ENCODE measurements at places on chromosomes 16 and 17. TPM values are rescaled to one million over a fixed set of nuclear protein-coding genes. Genes with fewer than 3 reads are reported as not detected.

The TMC6 gene
- total RNA-seq: 72.2 TPM

The CHTF8 gene
- total RNA-seq: 155 TPM

GRCh38 chr17:2337544-2338314, 428 bp downstream of the SGSM2 start:
- peaks cover 20% of the 10 kb centered on the region for H3K4me1 ChIP-seq
- H3K36me3 ChIP-seq: peaks cover 26% of the 10 kb centered on the region
- H3K27me3 ChIP-seq: no peaks in the 10 kb centered on the region
- H3K4me3 ChIP-seq: peak overlapping the region; percentile 95
- DNase-seq: peak; percentile 77
- no peak overlapping the region for H3K27ac ChIP-seq

- peaks cover 37% of the 10 kb centered on the region for H3K4me1 ChIP-seq
- H3K4me3 ChIP-seq: peak overlapping the region; percentile 11
- DNase-seq: peak; percentile 85
- H3K36me3 ChIP-seq: no peaks in the 10 kb centered on the region
These were observed 113.4 kb downstream of the ENGASE start for GRCh38 chr17:79188048-79188447.

GRCh38 chr16:74094514-74094913, 202.1 kb upstream of the PSMD7 start:
- H3K27ac ChIP-seq: no peak overlapping the region
- no peak for DNase-seq
- H3K36me3 ChIP-seq: no peaks in the 10 kb centered on the region
- no peak overlapping the region for H3K4me3 ChIP-seq
- H3K4me1 ChIP-seq: peaks cover 11% of the 10 kb centered on the region
